ENCODE measurements at places on chromosomes 5 and 9.

- H3K27ac ChIP-seq: no peak overlapping the region
- no peaks in the 10 kb centered on the region for H3K4me1 ChIP-seq
- peaks cover 26% of the 10 kb centered on the region for H3K27me3 ChIP-seq
Observed at GRCh38 chr5:149693021-149693420, 37.1 kb upstream of the PPARGC1B start.

GRCh38 chr5:7947301-7947700 lies 78.4 kb downstream of the MTRR start:
- H3K4me3 ChIP-seq: no peak overlapping the region
- DNase-seq: no peak
- no peaks in the 10 kb centered on the region for H3K27me3 ChIP-seq
- H3K36me3 ChIP-seq: no peaks in the 10 kb centered on the region

DNA sequence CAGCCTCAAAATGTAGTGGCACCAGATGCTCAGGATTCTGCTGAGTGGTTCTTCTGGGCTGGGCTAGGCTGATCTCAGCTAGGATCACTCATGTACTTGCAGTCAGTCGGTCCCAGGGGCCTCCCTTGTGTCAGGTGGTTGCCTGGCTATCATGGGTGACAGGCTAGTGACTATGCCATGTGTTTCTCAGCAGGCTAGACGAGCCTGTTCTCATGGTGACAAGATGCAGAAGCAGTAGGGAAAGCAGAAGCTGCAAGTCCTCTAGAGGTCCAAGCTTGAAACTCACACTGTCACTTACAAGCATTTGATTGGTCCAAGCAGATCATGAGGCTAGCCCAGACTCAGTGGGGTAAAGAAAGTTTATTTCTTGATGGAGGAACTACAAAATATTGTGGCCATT lies 15.2 kb upstream of the KCNMB1 start:
- H3K4me3 ChIP-seq: no peak overlapping the region
- H3K4me1 ChIP-seq: peaks cover 11% of the 10 kb centered on the region
- H3K27me3 ChIP-seq: peaks cover 6% of the 10 kb centered on the region
- no peak overlapping the region for H3K27ac ChIP-seq
- H3K36me3 ChIP-seq: no peaks in the 10 kb centered on the region
- DNase-seq: no peak

DNA sequence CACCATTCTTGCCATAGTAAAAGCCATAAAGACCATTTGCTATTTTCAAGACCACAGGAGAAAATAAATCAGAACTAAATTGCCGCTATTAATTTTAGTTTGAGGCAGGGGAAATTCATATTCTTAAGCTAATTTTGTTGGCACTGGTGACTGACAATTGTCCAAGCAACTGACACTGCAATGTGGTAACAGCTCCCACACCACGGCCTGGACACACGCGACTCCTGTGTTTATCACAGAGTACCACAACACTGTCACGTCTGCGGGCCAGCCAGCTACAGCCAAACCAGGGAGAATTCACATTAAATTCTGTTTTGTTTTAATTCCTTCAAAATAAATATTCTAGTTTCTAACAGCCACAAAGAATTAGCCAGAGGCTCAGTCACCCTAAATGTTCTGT lies 481.9 kb downstream of the CTNND2 start:
- H3K27ac ChIP-seq: no peak overlapping the region
- H3K4me3 ChIP-seq: no peak overlapping the region
- DNase-seq: no peak

DNA sequence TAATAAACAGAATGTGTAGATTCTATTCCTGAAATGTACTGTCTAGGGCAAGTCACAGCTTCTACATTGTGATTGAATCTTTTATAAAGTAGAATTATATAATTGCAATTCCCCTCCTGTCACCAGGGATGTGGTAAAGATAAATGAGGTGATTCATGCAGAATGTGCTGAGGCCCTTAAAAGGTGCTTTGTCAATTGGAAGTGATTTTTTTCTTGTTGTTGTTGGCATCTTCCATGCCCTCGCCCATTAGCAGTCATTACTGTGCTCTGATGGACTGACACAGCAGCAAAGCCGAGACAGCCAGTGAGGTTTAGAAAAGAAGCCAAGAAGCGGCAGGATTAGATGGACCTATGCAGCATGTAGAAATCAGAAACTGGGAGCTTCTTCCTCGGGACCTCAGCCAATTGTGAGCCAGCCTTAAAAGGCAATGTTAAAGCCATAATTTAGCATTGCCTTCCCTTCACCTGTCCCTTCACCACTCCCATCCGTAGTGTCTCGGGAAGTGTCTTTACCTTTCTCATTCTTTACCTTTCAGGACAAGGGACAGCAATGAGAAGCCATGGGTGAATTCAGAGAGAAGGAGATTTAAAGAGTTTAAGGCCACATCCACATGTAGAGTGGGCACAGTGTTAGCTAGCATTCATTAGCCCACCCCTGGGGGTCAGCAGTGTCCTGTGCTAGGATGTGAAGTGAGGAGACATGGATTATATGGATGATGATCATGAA lies 257.8 kb downstream of the PLK2 start:
- DNase-seq: no peak
- no peak overlapping the region for H3K4me3 ChIP-seq
- no peaks in the 10 kb centered on the region for H3K4me1 ChIP-seq
- no peaks in the 10 kb centered on the region for H3K27me3 ChIP-seq
- H3K36me3 ChIP-seq: no peaks in the 10 kb centered on the region
